ENCODE measurements at places on chromosomes 16 and 17. TPM values are rescaled to one million over a fixed set of nuclear protein-coding genes. Genes with fewer than 3 reads are reported as not detected.
A peak's percentile ranks its signal among the peaks of the same experiment; 100 is the strongest.

ITGAX gene
- total RNA-seq, result 2.1 TPM

KRTAP1-5 gene
- total RNA-seq, result not detected

AGRP gene
- total RNA-seq, result not detected

- H3K27ac ChIP-seq, result peak overlapping the region; percentile 67
- H3K4me1 ChIP-seq, result peaks cover 16% of the 10 kb centered on the region
- no peak for DNase-seq
- peak overlapping the region; percentile 90 for H3K4me3 ChIP-seq
- H3K36me3 ChIP-seq, result no peaks in the 10 kb centered on the region
- H3K27me3 ChIP-seq, result no peaks in the 10 kb centered on the region
Measured at GRCh38 chr17:7403727-7403976, 245 bp downstream of the TMEM256 start.

DHRS11 gene
- 11.1 TPM for total RNA-seq

DNA sequence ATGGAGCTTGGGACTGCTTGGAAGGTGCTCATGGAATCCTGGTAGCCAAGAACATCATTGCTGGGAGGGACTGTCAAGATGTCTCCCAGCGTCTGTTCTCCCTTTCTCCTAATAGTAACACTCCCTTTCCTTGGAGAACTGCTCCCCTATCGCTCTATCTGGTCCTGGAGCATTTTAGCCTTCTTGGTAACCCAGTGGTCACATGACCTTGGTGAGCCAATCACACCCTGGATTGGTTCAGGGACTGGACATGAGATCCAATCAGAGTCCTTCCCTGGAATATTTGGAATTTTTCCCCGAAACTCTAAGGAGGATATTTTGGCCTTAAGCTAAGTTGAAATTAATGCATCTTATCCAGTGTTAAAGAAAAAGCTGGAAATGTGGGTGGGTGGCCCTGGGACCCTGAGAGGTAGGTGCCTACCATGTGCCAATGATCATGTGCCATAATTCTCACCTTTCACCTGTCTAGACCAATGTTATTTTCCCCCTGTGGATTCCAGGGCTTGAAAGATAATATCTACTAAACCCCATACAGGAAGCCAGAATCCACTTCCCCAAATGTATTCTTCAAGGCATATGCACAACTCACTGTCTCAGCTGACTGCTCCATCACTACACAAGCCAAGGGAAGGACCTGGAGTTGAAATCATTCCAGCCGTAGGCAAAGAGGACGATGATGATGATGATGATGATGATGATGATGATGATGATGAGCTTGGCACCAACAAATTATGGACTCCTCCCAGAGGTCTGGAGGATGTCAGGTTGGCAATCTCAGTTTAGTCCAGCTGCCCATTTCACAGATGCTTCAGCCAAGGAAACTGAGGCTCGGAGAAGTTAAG lies 193.2 kb downstream of the RAB11FIP4 start:
- no peak overlapping the region for H3K27ac ChIP-seq
- DNase-seq, result no peak
- no peak overlapping the region for H3K4me3 ChIP-seq
- no peaks in the 10 kb centered on the region for H3K27me3 ChIP-seq
- H3K4me1 ChIP-seq, result no peaks in the 10 kb centered on the region

GRCh38 chr17:67911059-67911782 lies 85.0 kb downstream of the C17orf58 start:
- peaks cover 39% of the 10 kb centered on the region for H3K36me3 ChIP-seq
- no peaks in the 10 kb centered on the region for H3K4me1 ChIP-seq
- DNase-seq, result no peak
- H3K27ac ChIP-seq, result no peak overlapping the region
- no peaks in the 10 kb centered on the region for H3K27me3 ChIP-seq
- no peak overlapping the region for H3K4me3 ChIP-seq

DNA sequence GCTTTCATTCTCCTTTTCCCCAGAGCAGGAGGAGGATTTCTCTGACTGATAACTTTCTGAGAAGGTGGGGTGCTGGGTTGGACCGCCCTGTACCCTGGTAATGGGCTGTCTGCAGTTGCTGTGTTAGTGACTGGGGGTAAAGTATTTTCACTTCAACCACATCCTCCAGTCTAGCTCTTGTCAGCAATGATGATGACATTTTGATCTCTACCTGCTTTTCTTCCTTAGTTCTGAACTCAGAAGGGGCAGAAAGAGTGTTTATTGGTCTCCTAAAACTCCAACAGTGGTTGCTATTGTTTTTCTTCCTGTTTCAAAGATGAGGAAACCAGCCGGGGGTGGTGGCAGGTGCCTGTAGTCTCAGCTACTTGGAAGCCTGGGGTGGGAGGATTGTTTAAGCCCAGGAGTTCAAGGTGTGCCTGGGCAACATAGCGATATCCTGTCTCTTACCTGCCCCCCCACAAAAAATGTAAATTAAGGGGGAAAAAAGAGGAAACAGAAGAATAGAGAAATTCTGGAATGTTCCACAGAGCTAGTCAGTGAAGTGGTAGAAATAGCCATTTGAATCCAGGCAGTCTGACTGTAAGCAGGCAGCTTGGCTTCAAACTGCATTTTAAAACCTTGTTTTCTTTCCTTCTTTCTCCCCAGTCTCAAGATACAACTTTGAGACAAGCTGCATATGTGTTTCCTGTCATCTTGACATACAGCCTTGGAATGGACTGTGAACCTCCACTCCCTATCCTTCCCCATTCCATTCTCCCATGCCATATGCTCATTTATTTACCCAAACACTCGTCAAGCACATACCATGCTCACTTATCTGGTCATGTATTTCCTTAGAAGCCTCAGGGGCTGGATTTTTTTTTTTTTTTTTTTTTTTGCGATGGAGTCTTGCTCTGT lies 3.3 kb upstream of the N4BP1 start:
- H3K27me3 ChIP-seq, result no peaks in the 10 kb centered on the region
- no peaks in the 10 kb centered on the region for H3K36me3 ChIP-seq
- peak overlapping the region; percentile 33 for H3K4me3 ChIP-seq
- H3K4me1 ChIP-seq, result peaks cover 46% of the 10 kb centered on the region
- DNase-seq, result peak; percentile 83
- H3K27ac ChIP-seq, result peak overlapping the region; percentile 70

CYB5B gene
- 152 TPM for total RNA-seq

DNA sequence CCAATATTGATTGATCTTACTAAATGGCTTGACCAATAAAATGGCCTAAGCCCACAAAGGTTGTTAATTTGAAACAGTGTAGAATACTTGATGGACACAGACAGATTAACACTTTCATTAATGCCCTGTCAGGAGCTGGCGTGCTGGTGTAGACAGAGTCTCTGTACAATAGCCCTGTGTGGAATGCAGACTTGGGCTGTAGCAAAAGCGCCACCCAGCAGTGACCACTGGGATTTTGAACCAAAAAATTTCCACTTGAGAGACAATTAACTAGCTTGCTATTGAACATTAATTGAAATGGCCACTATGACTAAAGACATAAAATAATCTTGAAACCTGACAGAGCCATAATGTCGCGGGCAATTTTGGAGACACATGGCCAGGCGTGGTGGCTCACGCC lies 19.7 kb upstream of the GUCY2D start:
- DNase-seq, result no peak
- no peak overlapping the region for H3K27ac ChIP-seq
- no peaks in the 10 kb centered on the region for H3K36me3 ChIP-seq

- no peak overlapping the region for H3K4me3 ChIP-seq
- no peaks in the 10 kb centered on the region for H3K36me3 ChIP-seq
- no peaks in the 10 kb centered on the region for H3K27me3 ChIP-seq
- no peak for DNase-seq
- H3K4me1 ChIP-seq, result no peaks in the 10 kb centered on the region
- H3K27ac ChIP-seq, result no peak overlapping the region
Measured at GRCh38 chr16:74100395-74101326, 196.0 kb upstream of the PSMD7 start.

C16orf96 gene
- 0.07 TPM for total RNA-seq

DNA sequence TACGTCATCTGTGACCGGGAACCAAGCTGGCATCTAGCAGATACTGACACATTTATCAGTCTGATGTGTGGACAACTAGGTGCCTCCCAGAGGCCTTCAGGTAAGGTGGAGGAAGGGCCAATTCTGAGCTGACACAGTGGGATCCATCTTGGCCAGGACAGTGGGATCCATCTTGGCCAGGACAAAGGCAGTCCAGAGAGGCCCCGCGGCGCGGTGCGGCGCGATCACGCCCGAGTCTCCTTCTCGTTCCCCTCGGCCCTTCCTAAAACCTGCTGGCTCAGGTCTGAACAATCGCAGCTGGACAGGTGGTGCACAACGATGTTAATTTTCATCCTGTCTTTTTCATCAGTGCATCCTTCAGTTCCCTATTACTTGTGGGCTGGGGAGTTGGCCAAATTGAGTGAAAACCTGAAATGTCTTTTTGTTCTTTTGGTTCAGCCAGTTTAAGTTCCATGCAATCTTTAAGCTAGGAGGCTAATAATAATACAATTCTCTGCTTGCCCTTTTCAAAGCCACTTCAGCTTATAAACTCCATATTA lies 486 bp upstream of the WSB1 start:
- H3K27me3 ChIP-seq, result no peaks in the 10 kb centered on the region
- H3K4me1 ChIP-seq, result peaks cover 37% of the 10 kb centered on the region
- no peak for DNase-seq
- no peaks in the 10 kb centered on the region for H3K36me3 ChIP-seq
- H3K27ac ChIP-seq, result peak overlapping the region; percentile 100
- peak overlapping the region; percentile 100 for H3K4me3 ChIP-seq

SLC12A3 gene
- total RNA-seq, result not detected

UMOD gene
- not detected for total RNA-seq

NPIPA1 gene
- total RNA-seq, result 69.2 TPM

DNA sequence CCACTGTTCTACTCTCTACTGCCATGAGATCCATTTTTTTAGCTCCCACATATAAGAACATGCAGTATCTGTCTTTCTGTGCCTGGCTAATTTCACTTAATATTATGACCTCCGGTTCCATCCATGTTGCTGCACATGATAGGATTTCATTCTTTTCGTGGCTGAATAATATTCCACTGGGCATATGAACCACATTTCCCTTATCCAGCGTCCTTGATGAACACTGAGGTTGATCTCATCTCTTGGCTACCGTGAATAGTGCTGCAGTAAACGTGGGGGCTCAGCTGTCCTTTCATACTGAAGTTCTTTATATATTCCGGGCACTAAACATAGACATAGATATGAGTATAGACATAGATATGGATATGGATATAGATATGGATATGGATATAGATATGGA lies 109.3 kb upstream of the TNRC6C start:
- H3K27ac ChIP-seq, result no peak overlapping the region
- no peaks in the 10 kb centered on the region for H3K36me3 ChIP-seq
- peaks cover 31% of the 10 kb centered on the region for H3K4me1 ChIP-seq
- DNase-seq, result no peak
- H3K4me3 ChIP-seq, result no peak overlapping the region
- H3K27me3 ChIP-seq, result no peaks in the 10 kb centered on the region

- H3K36me3 ChIP-seq, result peaks cover 4% of the 10 kb centered on the region
- H3K4me3 ChIP-seq, result no peak overlapping the region
- no peak overlapping the region for H3K27ac ChIP-seq
- no peak for DNase-seq
- no peaks in the 10 kb centered on the region for H3K27me3 ChIP-seq
Measured at GRCh38 chr17:1038459-1039122, 41.7 kb downstream of the TIMM22 start.

DNA sequence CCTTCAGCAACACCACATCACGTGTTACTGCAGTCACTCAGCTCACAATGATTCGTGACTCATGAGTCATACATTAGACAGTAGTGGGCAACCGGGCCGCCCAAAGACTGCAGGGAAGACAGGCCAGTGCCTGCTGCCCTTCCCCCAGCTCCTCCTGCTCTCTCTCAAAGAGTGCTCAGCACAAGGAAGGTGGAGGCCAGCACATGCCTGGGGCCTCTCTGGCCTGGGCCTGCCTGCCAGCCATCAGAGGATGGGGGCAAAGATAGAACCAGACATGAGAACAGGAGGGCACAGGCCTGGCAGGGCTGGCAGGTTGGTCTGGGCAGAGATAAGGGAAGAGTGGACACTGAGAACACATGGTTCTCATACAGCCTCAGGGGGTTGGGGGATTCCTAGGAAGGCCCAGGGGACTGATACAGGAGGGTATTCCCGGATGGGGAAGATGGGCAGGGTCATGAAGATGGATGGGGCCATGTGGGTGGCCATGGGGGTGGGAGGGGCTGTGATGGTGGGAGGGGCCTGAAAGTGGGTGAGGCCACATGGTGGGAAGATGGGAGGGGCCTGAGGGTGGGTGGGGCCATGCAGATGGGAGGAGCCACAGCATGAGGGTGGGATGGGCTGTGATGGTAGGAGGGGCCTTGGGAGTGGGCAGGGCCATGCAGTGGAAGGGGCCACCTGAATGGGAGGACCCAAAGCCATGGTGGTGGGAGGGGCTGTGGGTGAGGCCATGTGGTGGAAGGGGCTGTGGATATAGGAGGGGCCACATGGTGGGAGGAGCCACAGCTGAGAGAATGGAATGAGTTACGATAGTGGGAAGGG lies 29.0 kb downstream of the KATNB1 start:
- DNase-seq, result no peak
- H3K27ac ChIP-seq, result no peak overlapping the region

DNA sequence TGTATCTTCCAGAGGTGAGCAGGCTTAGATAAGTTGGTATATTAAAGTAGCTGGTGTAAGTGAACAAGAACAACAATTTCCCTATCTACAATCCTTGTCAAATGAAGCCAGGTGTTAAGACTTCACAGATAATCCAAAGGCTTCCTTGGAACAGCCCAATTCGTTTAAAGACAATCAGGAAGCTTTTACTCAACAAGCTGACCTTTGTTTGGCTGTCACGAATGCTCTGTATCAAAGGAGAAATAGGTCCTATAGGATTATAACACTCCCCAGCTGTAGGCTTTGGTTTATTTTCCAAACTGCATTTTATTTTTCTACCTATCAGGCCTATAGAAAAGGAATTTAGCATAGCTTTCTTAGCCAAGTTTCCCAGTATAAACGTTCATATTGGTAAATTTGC lies 766.5 kb upstream of the GOT2 start:
- H3K36me3 ChIP-seq, result no peaks in the 10 kb centered on the region
- no peaks in the 10 kb centered on the region for H3K4me1 ChIP-seq

DNA sequence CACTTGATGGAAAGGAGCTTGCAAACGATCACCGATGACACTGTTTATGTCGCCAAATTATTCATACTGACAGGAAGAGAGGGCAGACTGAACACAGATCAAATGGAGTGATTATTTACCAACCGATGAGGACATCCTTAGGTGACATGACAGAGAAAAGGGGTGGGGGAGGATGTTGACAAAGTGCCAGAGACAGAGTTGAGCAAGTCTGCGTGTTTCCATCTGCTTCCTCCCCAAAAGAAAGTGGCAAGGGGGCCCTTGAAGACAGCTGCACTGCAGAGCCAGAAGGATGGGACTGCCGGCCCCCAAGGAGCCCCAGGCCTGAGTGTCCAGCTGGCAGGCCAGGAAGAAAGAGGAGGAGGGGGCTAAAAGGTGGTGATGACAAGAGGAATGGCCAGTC lies 191.0 kb upstream of the RPL38 start:
- no peaks in the 10 kb centered on the region for H3K36me3 ChIP-seq
- DNase-seq, result no peak
- H3K4me1 ChIP-seq, result no peaks in the 10 kb centered on the region

FAM20A gene
- not detected for total RNA-seq

IL17C gene
- not detected for total RNA-seq

Measured in CD8-positive, alpha-beta memory T cell (primary cell).